ENCODE measurements at places on chromosomes 2 and 18.

GRCh38 chr2:154408786-154409185 is 289.7 kb upstream of the KCNJ3 start:
- DNase-seq = no peak

- DNase-seq = no peak
These were observed 23.2 kb downstream of the ABCB11 start for GRCh38 chr2:169007941-169008340.

- no peak for DNase-seq
These were observed 1.9 kb downstream of the CNPPD1 start for GRCh38 chr2:219174801-219175200.

- no peak for DNase-seq
These were observed 250.4 kb upstream of the TANK start for GRCh38 chr2:160909781-160910242.

- no peak for DNase-seq
These were observed 172.9 kb downstream of the TPGS2 start for GRCh38 chr18:36655930-36656329.

All from esophagus squamous epithelium (tissue), 5 donors.